ENCODE measurements at places on chromosomes 16 and 17. TPM values are rescaled to one million over a fixed set of nuclear protein-coding genes. Genes with fewer than 3 reads are reported as not detected.

- DNase-seq, result no peak
These were observed 128.8 kb downstream of the FOXL1 start for GRCh38 chr16:86707171-86707570.

- no peak for DNase-seq
These were observed 3.6 kb downstream of the ZNF267 start for GRCh38 chr16:31876951-31877828.

DNA sequence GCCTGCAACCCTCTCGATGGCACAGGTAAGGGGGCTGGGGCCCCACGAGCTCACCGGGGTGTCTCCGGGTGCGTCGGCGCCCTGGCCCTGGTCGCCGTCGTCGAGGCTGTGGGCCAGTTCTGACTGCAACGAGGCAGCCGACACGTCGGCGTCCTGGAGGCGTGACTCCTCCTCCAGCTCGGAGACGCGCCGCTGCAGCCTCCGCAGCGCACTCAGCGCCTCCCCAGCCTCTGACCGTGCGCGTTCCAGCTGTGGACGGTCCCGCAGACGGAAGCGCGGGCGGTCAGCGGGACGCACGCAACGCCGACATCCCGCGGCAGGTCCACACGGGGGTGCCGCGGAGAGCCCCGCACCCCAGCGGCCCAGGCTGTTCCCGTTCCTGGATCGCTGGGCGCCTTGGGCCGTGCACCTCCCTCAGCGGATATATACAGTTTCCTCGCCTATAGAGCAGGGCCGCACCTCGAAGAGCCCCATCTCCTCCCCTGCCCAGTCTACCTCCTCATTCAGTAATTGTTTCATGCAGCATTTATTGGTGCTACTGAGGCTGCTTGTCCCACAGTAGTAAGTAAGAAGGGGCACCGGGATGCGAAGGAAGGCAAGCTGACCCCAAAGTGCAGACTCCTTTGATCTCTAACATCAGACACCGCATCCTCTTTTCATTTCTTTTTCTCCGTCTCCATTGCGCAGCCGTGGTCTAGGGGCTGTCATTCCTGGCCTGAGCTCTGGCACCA is 5.8 kb downstream of the THOC6 start:
- DNase-seq, result no peak

DNA sequence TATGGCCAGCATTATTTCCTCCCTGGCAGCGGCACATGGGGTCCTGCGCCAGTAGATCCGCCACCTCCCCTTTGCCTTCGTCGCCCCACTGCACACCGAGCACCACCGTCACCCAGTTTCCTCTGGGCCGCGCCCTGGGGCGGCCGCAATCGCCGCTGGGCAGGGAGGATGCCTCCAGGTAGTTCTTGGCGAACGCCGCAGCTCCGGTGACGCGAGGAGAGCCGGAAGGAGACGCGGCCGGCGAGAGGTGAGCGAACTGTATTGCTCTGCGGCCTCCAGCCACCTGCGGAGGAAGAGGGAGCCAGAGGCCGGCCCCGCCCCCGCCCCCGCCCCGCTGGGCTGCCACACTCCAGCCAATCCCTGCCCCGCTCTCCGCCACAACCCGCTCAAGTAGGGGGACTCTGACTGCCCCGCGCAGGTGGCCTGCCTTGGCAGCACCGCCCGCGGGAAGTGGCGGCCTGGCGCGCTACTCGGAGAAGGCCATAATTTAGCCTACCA is 11.8 kb upstream of the SLFN13 start:
- peak; percentile 33 for DNase-seq

DNA sequence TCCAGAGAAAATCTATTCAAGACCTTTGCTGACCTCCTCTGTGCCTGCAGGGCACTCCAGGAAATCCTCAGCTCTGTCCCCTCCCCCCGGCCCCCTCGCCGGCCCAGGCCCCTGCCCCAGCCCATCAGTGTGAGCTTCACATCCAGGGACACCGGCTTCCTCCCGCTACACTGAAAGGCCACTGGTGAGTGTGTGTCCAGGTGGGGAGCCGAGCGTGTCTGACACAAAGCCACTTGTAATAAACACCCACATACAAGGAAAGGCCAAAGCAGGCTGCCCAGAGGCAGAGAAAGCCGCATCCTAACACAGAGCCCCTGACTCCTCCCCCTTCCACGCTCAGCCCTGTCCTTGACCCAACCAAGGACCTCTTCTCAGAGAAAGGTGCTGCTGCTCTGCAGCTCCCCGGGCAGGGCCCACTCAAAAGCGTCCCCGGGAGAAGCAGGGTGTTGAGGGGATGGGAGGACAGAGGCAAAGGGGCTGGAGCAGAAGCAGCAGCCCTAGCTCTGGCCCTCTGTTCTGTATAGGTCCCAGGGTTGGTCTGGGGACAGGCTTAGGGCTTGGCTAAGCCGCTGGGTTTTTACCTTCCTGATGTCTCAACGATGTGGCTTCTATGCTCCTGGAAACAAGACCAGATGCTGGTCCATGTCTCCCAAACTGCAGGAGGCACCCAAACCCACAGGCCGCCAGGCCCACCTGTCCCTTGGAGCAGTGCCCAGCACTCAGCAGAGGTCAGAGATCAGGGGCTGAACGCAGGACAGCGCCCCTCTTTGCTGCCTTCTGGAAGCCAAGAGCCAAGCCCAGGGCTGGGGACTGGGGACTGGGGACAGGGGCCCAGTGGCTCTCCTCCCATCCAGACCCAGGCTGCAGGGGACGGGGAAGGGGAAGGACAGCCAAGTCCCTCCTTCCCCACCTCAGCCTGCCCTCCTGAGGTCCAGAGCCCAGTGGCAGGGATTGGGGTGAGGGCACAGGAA is 15.3 kb downstream of the MNT start:
- DNase-seq, result no peak

- peak; percentile 63 for DNase-seq
These were observed 858 bp upstream of the SMARCE1 start for GRCh38 chr17:40648384-40648968.

- peak; percentile 13 for DNase-seq
These were observed 30.2 kb upstream of the ZNF469 start for GRCh38 chr16:88352261-88353200.

GRCh38 chr16:85984947-85985451 is 86.0 kb downstream of the IRF8 start:
- no peak for DNase-seq

- DNase-seq, result no peak
These were observed 275.8 kb downstream of the FOXL1 start for GRCh38 chr16:86854058-86854621.

GRCh38 chr17:83183145-83183948 is 103.9 kb downstream of the METRNL start:
- no peak for DNase-seq

- DNase-seq, result no peak
These were observed 117.9 kb downstream of the SPACA3 start for GRCh38 chr17:33109336-33110072.

Gene RAMP2
- 4.6 TPM for total RNA-seq

Gene HSPB9
- total RNA-seq, result 0.44 TPM

Gene CA5A
- not detected for total RNA-seq

Gene TM4SF5
- not detected for total RNA-seq

Gene TTYH2
- 121 TPM for total RNA-seq

Gene SOX9
- 1.6 TPM for total RNA-seq

Gene PPP1R9B
- total RNA-seq, result 74.0 TPM

Gene DPEP2
- not detected for total RNA-seq

Gene CBX8
- total RNA-seq, result 13.8 TPM

Gene GUCY2D
- total RNA-seq, result not detected

Gene NPIPB8
- not detected for total RNA-seq

Measured in glutamatergic neuron (in vitro differentiated cells).